Osteoblast (primary cell): ENCODE measurements at places on chromosomes 1 and 21.

GRCh38 chr1:67551375-67551774 lies 121.2 kb upstream of the SERBP1 start:
- DNase-seq, result no peak

DNA sequence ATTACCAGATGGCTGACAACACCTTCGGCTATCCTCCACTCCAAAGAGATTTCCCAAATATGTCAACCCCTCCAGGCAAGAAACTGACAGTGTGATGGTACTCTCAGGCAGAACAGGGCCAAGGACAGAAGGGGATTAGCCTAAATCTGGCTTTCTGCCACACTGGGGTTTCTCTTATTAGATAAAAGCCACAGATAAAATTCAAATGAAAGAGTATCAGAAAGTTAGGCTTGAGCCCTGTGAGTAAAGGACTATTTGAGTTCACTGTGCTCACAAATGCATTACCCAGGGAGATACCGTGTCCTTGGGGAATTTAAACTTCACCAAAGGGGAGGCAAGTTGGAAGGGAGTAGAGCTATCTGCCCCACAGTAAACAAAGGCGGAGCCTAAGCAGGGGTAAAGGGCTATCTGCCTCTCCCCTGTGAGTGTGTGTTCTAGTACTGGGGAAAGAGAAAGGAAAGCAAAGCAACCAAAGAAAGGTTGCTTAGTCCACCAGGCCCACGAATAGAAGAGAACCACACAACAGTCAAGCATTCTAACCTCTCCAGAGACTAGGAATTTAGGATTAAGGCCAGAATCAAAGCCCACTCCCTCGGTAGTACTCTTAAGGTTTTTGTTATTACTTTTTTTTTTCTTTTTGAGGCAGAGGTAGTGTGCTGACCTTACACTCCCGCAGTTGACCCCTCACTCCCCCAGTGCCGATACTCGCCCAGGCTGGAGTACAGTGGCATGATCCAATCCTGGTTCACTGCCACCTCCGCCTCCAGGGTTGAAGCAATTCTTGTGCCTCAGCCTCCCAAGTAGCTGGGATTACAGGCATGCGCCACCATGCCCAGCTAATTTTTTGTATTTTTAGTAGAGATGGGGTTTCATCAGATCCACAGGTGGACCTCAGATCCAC lies 12.7 kb downstream of the TPM3 start:
- no peak for DNase-seq

DNA sequence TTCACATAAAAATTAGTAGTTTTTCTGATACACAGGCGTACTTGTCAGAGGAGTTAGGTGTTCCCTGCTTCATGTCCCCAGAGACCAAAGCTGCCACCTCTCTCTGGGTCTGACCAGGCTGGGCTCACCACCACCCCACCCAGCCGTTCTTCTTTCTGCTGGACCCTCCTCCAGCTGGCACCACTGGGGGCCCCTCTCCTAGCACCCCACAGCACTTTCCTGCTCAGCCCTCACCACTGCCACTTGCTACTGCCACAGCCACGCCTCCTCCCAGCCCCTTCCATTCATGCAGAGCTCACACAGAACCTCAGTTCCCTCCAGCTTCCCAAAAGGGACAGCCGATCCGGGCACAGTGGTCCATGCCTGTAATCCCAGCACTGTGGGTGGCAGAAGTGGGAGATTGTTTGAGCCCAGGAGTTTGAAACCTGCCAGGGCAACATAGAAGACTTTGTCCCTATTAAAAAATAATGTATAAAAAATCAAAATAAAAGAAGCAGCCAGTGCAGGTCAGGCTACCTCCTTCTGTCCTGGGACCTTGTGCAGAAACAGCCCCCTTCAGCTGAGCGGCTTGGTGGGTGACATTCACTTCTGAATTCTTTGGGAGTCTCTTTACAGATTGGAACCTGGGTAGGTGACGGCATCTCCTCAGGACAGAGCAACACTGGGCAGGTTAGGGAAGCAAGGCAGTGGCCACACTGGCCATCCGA lies 208.3 kb downstream of the TOMM20 start:
- DNase-seq, result no peak

DNA sequence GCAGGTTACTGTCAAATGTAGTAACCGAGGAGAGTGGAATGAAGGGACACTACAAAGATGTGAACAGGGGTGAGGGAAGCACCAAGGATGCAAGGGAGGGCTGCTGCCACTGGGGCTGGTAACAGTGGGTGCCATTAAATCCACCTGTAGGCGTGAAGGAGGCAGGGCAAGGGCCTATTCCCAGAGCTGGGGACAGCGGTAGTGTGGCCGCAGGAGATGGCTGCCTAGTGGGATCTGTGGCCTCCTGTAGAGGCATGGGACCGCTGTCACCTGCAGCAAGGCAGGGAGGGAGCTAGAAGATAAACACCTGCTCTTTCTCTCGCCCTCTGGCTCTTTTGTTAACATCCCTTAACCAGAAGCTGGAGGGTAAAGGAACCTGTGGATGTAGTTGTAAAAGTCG lies 80.5 kb upstream of the CNIH3 start:
- DNase-seq, result no peak

GRCh38 chr1:3417082-3417739 lies 37.3 kb upstream of the ARHGEF16 start:
- DNase-seq, result no peak

DNA sequence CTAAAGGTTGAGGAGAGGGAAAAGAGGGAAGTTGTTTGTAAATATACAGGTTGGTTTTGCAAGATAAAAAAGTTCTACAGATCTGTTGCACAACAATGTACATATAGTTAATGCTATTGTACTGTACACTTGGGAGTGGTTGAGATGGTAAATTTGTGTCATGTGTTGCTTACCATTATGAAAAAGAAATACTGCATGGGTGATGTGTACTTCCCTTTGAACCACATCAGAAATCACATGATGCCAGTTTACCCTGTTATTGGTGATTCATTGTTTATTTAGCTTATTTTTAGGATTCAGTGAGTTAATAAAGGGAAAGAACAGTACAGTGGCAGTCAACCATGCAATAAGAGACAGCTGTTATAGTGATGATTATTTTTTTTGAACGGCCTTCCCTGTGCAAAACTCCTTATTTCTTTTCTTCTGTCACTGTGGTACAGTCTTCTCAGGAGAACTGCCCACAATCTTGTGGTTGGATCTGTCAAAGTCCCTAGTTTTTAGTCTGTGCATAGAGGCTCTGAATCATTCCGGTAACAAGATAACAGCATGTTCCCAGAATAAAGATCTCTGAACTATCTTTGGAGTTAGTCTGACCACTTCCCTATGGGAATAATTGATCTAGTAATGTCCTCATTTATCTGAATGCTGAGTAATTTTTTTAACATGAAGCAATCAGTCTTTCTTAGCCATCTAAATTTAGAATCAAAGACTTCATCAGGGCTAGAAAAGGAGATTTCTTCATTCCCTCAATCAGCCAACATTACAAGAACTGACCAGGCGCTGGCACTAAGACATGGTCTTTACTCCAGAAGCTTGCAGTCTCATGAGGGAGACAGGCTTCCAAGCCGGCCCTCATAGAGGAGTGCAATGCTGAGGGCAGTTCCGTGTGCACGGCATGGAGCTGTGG lies 84.2 kb downstream of the SH3GLB1 start:
- DNase-seq, result peak; percentile 80

GRCh38 chr1:47439017-47439818 lies 1.4 kb downstream of the FOXD2 start:
- DNase-seq, result peak; percentile 54

- DNase-seq, result no peak
Measured at GRCh38 chr1:108897865-108898720, 21.3 kb downstream of the GPSM2 start.
